NCI-H226 (cell line): ENCODE measurements at places on chromosomes 1 and 21.

DNA sequence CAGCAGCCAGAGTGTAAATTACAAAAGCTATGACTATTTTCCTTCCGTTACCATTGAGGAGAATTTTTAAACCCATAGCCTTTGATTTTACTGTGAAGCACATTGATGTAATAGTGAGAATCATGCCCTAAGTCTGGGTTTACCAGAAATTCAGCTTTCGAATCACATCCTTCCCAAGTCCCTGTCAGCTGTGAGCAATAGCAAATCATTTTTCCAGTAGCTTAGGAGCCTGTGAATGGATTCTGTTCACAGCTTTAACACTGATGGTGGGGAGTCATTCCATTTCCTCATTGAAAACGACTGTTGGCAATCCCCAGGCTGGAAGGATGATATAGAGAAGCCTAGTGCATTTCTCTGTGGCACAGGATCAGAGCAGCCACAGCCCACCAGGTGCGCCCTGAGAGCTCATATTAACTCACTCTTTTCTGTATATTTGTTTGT lies 82.2 kb upstream of the C1orf105 start:
- no peak for DNase-seq

GRCh38 chr1:13881385-13882088 lies 181.5 kb downstream of the PRDM2 start:
- DNase-seq = no peak

DNA sequence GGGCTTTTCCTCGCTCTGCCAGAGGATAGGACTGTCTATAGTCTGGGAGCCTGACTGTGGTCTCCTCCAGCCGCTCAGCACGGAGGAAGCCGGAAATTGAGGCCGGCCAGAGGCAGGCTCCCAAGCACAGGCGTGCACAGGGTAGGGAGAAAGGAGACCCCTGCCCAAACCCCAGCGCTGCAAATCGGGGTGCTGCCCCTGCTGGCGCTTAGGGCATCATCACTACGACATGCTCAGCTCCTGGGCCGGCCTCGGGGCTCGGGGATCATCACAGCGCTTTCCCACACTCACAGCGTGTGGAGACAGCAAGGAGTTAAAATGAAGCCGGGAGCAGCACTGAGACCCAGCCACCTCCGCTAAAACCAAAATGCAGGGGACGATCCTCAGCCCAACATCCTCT lies 62.8 kb upstream of the ARHGEF16 start:
- DNase-seq = no peak

DNA sequence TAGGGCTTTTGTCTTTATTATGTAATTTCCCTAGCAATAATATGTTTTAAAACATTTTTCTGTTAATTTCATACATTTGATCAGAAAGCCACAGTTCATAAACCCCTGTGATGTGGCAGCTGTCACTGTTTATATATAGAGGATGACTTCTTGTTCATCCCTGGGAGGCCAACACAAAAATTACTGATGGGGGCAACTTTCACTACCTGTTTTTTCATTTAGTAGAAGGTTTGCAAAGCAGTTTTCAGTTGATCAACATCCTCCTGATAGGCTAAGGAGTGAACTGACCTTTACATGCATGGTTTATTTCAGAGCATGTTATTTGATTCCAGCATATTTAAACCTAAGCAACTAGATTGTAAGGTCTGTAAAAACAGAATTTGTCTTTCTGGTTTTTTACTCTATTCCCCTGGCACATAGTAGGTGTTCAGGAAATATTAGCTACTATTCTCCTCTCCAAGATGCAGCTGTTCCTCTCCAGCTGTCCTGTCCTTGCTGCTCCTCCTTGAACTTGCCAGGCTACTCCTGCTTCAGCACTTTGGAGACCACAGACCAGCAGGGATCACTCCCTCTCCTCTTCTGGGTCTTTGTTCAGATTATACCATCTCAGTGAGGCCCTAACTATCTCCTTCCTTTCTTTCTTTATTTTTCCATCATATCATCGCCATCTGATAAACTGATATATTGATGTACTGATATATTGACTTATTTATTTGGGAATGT lies 54.7 kb downstream of the ROR1 start:
- DNase-seq = no peak

DNA sequence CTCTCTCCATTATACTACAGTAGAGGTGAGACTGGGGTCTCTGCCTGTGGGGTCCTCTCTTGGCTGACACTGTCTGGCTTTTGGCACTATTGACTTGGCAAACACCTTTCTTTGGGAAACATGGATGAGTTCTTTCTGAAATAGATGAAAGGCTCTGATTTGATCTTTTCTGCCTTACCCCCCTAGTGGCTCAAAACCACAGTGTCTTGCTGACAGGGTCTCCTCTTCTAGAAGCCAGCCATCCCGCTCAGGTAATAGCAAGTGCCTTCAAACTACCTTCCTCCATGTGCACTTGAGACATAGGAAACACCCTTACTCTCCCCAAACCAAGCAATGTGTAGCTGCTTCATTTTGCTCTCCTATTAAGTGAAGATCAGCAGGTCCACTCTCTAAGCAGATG lies 260.4 kb downstream of the BRINP2 start:
- no peak for DNase-seq

GRCh38 chr21:31335957-31336738 lies 7.9 kb downstream of the TIAM1 start:
- DNase-seq = peak; percentile 79
